ENCODE measurements at places on chromosomes 6 and 20.

GRCh38 chr20:23596579-23597250 lies 9.0 kb downstream of the CST9 start:
- no peak for DNase-seq

DNA sequence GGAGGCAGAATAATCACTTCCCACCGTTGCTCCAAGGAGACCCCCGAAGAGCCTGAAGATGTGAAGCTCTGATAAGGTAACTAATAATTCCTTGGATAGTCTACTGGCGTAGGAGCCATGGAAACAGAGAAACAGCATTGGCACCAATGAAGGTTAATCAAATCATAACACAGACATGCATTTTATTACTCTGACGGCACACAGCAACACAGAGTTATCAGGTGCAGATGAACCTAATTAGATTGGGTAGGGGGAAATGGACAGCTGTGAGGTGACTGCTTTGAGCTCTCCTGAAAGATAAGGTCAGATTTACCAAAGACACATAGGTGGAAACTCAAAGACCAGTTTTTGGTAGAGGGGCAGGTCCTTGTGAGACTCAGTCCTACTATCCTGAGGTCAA lies 544.0 kb upstream of the AGPAT4 start:
- no peak for DNase-seq

- no peak for DNase-seq
These were observed 147.6 kb upstream of the FAM83B start for GRCh38 chr6:54698974-54699373.

GRCh38 chr6:166855416-166855815 lies 100.9 kb downstream of the RNASET2 start:
- no peak for DNase-seq

DNA sequence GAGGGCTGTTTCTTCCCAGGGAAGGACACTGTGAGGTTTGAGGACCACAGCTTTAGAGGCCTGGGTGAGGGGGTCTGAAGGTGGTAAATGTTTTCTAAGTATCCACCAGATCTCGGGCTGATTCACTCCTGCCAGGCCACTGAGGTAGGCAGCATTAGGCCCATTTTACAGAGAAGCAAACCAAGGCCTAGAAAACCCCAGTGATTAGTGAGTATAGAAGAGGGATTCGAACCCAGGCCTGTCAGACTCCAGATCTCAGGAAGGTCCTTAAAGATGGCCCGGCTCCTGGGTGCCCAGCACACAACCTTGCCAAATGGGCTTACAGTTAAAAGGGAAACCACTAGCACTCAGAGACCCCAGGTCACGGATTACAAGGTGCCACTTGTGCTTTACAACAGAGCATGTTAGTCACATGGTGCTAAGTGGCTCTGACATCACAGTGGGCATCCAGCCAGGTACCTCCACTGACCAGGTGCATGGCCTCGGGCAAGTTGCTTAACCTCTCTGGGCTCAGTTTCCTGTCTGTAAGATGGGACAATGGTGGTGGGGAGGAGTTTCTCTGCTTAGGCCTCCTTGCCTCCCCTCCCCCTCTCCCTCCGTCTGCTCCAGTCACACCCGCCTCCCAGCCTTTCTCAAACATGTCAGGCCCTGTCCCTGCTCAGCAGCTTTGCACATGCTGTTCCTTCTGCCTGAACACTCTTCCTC lies 18.8 kb upstream of the SIRPA start:
- no peak for DNase-seq

All from SHP77 treated with DMSO at 0.1 percent for 48 hours (cell line).